ENCODE measurements at places on chromosomes 3 and 15.
A peak's percentile ranks its signal among the peaks of the same experiment; 100 is the strongest.

GRCh38 chr15:75840659-75841058 lies 2.6 kb upstream of the UBE2Q2 start:
- no peak for DNase-seq

- DNase-seq = no peak
Measured at GRCh38 chr15:77030048-77030927, 35.4 kb downstream of the PSTPIP1 start.

DNA sequence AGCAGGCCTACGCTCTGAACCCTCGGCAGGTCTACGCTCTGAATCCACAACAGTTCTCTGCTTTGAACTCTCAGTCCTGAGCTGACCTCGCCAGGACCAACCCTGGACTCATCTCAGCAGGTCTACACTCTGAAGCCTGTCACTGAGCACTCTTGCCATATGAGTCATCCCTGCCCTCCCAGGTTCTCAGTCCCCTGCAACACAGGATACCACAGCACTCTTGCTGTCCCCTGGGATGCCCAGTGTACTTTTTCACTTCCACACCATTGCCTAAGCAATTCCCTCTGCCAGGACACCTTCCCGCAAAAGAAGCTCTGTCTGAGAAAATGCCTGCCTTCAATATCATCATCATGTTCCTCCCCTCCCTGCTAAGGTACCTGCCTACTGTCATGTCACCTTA lies 42.0 kb downstream of the NUP210 start:
- DNase-seq = no peak

DNA sequence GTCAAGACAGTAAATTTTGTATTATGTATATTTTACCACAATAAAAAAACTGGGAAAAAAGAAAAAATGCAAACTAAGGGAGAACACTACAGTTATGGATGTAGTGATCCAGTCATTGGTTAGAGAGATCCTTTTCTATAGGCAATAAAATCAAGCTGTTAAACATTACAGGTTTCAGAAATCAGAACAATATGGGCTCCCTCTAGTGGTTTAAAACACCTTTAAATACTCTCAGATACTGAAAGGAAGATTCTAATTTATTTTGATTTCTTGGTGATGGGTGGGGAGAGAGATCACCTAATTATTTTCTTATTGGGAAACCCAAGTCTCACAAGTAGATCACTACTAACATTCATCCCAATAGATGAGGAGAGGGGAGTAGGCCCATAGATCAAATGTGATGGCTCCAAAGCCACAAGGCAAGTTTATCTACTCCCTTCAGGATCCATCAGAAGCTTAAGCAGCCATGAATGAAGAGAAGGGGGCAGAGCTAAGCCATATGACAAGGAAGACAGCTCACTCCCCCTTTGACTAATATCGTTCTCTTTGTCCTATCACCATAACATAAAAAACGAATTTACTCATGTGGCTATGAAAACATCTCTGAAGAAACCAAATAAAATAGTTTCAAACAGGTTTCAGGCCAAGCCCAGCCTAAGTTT lies 118.6 kb downstream of the ANO10 start:
- DNase-seq = no peak

GRCh38 chr3:4888913-4889846 lies 90.1 kb upstream of the BHLHE40 start:
- no peak for DNase-seq

DNA sequence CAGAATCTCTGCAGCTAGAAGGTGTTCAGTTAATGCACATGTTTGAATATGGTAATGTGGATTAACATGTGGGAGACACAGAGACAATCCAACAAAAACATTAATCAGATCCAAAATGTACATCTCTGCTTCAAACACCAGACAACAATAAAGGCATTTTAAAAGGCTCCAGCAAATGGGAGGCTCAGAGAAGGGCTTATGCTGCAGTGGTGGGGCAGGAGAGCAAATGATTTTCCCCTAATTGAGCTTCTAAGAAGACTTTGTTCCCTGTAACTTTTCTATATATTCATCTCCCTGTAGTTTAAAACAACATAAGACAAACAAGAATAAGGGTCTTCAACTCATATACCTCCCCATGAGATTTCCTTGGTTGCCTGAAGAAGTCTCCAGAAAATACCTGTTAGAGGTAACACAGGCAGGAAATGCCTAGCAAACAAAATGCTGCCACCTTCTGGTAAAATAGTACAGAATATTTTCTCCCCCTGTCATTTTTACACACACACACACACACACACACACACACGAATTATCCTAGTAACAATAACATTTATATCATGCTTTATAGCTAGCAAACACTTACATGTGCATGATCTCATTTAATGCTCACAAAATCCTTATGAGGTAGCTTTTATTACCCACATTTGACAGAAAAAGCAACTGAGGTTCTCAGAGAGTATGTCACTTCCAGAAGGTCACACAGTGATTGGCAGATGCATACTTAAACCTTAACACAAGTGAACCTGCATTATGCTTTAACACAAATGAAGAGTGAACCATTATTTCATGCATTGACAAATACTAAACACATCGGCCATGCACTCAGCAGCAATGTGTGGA lies 123.4 kb upstream of the MB21D2 start:
- DNase-seq = no peak

DNA sequence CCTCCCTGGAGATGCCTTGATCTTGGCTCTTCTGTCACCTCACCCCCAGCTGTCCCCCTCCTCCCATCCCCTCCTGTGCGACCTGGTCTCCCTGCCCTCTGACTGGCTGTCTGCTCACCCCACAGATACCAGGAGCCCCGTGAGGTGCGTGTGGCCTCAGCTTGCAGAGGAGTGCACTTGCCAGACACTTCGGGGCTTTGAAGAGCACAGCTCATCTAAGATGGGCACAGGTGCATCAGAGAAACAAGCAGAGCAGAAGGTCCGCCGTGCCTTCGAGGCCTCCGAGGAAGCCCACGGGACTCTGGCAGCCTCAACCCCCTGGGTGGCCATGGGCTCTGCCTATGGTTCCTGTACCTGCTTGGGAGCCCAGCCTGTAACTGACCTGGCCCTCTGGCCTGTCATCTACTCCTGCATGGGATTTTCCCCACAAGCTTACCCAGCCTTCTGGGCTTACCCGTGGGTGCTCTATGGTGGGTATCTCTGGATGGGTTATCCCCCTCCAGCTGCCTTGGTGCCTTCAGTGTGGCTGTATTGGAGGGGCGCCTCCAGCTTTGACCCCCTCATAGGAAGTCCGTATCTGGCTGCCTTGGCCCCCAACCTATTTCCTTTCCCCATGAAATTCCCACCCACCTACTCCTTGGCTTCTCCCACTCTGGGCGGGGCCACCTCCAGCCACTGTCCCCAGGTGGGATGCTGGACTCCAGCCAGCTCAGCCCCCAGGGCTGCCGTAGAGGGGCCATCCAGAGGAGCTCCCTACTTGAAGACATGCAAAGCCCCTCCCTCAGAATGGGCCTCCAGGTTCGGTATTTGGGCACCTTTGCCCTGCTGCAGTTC lies 3.8 kb downstream of the PRR23E start:
- no peak for DNase-seq

- no peak for DNase-seq
Measured at GRCh38 chr3:24678021-24678420, 183.4 kb upstream of the THRB start.

DNA sequence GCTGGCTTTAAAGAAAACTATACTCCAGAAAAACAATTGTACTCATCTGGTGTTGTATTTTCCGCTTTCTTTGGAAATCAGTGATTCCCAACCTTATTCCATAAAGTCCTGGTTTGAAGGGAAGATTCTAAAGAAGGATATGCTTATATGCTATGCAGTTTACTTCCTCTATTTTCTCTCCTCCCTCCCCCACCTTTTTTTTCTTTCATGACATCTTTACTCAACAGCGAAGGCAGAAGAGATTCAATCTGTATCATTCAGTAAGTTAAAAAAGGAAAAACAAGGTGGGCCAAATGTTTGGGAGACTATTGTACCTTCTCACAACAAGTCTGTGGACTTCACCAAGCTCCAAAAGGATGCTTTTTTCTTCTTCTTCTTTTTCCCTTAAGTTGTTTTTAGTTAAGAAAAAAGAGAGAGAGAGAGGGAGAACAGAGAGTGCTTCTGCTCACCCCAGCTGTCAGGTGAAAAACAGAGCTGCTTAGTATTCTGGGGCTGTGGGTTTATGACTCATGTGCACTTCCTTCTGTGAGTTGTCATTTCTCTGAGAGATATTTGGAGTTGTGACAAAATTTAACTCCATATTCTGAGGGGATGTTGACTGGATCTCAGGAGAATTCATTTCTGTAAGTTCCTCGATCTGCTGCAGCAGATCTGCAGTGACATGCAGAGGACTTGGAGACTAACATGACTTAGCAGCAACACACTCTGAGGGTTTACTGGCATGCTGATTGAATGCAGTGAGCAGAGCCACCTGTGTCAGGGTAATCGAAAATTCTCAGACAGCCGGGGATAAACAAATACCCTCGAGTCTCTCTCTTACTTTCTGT lies 70.7 kb downstream of the SSR3 start:
- DNase-seq = peak; percentile 15

GRCh38 chr3:32399030-32399620 lies 7.5 kb downstream of the CMTM7 start:
- DNase-seq = no peak

- DNase-seq = no peak
Measured at GRCh38 chr3:133896002-133896761, 500 bp upstream of the RAB6B start.

DNA sequence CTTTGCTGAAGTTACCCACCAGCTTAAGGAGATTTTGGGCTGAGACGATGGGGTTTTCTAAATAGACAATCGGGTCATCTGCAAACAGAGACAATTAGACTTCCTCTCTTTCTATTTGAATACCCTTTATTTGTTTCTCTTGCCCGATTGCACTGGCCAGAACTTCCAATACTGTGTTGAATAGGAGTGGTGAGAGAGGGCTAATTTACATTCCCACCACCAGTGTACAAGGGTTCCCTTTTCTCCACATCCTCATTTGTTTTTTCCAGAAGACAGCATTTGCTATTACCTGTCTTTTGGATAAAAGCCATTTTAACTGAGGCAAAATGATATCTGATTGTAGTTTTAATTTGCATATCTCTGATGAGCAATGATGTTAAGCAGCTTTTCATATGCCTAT lies 329.9 kb upstream of the TPRG1 start:
- no peak for DNase-seq

GRCh38 chr3:115113367-115113766 lies 33.7 kb downstream of the ZBTB20 start:
- no peak for DNase-seq

DNA sequence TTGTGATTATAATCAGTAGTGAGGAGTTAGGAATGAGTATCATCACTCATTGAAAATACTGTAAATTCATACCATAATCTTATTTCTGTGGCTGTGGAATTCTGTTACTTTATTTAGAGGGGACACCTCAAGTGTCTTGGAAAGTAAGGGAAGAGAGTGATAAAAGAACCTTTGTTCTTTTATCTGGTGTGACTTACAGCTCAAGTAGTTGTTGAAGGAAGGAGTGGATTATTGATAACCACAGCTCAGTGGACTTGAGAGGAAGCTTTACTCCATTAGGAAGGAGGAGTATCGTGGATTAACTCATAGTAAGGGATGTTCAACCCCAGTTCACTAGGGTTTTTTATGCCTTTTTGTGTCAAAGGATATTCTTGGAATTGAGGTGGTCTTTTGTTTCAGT lies 32.2 kb upstream of the FAH start:
- DNase-seq = no peak

DNA sequence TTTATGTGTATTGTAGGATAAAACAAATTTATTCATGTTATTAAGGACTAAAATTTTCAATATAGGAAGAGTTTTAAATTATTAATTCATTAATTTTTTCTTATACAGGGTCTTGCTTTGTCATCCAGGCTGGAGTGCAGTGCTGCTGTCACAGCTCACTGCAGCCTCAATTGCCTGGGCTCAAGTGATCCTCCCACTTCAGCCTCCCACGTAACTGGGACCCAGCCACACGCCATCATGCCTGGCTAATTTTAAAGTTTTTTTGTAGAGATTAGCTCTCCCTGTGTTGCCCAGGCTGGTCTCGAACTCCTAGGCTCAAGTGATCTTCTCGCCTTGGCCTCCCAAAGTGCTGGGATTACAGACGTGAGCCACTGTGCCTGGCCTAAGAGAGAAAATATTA lies 14.7 kb downstream of the CCNB2 start:
- DNase-seq = no peak

- no peak for DNase-seq
Measured at GRCh38 chr3:71109977-71110285, 473.6 kb downstream of the FOXP1 start.

- no peak for DNase-seq
Measured at GRCh38 chr3:160486459-160486869, 36.9 kb upstream of the TRIM59 start.

- no peak for DNase-seq
Measured at GRCh38 chr3:119627461-119627860, 29.8 kb downstream of the PLA1A start.

Measured in stimulated activated CD4-positive, alpha-beta T cell treated with anti-CD3 and anti-CD28 coated beads, Interleukin-2, amount 100 ng/mL, for 24 hours (primary cell).